ENCODE measurements at places on chromosomes 3 and 15.

DNA sequence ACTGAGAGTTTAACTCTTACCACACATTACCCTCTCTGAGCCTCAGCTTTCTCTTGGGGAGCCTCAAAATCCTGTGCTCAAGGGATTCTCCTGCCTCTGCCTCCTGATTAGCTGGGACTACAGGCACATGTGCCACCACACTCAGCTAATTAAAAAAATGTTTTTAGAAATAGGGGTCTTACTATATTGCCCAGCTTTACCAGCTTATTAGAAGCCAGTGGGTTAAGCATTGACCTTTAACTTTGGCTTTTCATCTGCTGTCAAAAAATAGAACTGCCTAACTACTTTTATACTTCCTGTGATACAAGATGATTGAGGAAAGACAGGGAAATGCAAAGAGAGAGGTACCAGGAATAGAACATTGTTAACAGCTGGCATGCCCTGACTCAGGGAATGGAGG lies 27.3 kb downstream of the MYO1E start:
- DNase-seq: no peak

DNA sequence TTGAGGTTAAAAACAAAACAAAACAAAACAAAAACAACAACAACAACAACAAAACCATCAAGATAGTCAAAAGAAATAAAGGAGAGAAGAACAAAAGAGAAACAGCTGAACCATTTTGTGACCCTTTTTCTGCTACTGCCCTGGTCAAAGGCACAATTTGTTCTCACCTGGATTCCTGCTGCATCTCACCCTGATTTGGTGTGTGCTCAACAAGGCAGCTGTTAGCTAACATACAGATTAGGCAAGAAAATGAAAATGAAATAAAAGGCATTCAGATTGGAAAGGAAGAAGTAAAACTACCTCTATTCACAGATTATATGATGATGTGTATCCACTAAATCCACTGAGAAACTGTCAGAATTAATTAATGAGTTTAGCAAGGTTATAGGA lies 28.7 kb upstream of the XIRP1 start:
- DNase-seq: no peak

DNA sequence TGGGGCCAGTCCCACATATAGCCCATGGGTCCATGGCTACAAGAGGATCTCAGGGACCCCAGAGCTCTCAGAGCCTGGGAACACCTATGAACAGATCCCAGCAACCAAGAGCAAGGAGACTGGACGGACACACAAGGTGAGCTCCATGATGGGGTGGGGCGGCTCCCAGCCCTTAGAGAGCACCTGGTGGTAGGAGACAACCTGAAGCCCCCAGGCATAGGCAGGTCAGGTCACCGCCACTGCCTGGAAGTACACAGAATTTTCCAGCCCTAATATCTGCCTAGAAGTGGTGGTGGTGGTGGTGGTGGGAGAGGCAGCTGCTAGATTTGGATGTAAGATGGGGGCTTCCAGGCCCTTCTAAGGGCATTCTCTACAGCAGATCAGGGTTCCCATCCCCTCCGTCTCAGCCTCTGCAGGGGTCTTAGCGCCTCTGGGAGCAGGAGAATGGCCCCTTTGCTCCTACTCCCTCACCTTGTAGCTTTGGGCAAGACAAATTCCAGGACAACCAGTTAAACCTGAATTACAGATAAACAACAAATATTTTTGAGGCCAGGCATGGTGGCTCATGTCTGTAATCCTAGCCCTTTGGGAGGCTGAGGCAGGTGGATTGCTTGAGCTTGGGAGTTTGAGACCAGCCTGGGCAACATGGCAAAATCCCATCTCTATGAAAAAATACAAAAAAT lies 9.2 kb downstream of the SH2D7 start:
- no peak for DNase-seq

DNA sequence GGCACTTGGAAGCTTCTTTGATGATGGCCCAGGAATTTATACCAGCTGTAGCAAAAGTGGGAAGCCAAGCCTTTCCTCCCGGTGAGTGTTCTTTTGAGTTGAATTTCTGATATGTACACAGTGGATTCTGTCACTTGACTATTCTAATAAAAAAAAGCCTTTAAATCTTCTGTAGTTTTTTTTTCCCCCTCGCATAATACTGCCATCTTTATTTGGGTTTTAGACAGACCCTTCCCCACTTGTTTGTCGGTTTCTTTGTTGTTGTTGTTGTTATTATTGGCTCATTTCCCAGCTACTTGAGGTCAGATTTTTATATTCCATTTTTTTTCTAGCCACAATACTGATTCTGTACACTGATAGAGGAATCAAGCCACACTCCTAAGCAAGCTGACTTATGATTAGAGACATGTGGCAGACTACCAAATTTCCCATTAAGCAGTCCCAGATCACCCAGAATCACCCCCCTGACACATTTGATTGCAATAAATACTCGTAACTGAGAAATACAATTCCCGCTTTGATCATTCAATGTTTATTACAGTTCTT lies 122.4 kb upstream of the IL12A start:
- no peak for DNase-seq

- no peak for DNase-seq
Measured at GRCh38 chr3:152267831-152268554, 736 bp upstream of the MBNL1 start.

- no peak for DNase-seq
Measured at GRCh38 chr3:134359121-134360010, 14.9 kb downstream of the AMOTL2 start.

GRCh38 chr15:72077950-72078349 lies 40.0 kb downstream of the MYO9A start:
- no peak for DNase-seq

GRCh38 chr3:63807961-63808565 lies 11.0 kb upstream of the C3orf49 start:
- DNase-seq: no peak

- DNase-seq: no peak
Measured at GRCh38 chr3:4981294-4981664, 2.0 kb downstream of the BHLHE40 start.

GRCh38 chr3:11944052-11944673 lies 60.0 kb upstream of the SYN2 start:
- no peak for DNase-seq

DNA sequence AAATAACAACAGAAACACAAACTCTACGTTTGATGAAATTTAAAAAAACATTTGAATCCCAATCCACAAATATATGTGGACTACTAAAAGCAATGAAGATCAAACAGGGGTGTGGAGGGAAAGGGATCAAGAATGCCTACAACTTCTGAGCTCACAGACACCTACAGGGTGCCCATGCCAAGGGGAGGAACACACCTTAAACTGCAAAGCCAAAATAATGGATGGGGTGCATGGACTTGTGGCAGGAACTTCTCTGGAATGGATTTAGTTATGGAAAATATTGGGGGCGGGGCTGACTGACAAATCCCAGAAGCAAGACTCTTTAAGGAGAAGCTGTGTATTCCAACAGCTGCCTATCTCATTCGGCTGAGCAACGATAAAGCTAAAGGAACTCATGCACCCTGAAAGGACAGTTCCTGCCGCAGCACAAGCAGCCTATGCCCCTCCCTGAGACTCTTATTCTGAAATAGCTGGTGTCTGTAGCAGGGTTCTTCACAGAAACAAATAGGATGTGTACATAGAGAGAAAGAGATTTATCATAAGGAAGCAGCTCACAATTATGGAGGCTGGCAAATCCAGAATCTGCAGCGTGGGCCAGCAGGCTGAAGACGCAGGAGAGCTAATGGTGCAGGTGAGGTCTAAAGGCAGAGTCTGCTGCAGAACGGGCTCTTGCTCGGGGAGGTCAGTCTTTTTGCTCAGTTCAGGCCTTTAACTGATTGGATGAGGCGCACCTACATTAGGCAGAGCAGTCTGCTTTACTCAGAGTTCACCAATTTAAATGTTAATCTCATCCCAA lies 24.5 kb upstream of the PLA2G4D start:
- DNase-seq: no peak

- DNase-seq: no peak
Measured at GRCh38 chr15:100140527-100141308, 201.1 kb downstream of the ADAMTS17 start.

DNA sequence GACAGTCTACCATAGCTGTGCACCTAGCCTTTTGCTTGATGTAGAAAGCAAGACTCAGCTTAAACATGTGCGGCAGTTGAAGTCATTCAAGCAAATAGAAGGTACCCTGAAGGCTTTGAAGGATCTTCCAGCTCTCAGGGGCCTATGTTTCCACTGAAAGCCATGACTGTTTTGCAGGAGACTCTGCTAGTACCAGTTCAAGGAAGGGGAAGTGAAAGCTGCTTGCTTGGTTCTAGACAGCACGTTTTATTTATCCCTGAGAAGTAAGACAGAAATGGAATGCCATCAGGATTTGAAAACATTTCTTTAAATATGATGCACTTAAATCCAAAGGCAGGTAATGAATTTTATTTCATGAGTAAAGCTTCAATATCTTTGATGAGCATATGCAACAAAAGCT lies 311.4 kb downstream of the PDCD6IP start:
- no peak for DNase-seq
